Activated CD4-positive, alpha-beta T cell treated with anti-CD3 and anti-CD28 coated beads for 24 hours (primary cell): ENCODE measurements at places on chromosomes 2 and 18.

DNA sequence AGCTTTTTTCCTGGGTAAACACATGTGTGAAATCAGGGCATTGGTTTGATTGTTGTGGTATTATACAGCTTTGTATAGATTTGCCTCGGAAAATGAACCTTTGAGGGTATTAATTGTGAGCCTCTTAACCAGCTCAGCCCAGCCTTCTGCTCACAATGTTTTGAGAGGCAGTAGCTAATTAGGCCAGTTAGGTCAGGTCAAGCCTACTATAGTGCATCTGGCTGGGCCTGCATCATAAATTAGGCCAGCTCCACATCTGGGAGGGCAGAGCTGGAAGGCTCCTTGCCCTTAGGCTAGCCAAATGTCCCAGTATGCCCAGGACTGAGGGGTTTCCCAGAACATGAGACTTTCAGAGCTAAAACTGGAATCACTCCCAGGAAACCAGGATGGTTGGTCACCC is 43.0 kb downstream of the LRATD1 start:
- DNase-seq, result no peak

- no peak for DNase-seq
These were observed 27.4 kb downstream of the USP34 start for GRCh38 chr2:61443342-61444041.

GRCh38 chr2:233380995-233381637 is 26.8 kb downstream of the DGKD start:
- no peak for DNase-seq

DNA sequence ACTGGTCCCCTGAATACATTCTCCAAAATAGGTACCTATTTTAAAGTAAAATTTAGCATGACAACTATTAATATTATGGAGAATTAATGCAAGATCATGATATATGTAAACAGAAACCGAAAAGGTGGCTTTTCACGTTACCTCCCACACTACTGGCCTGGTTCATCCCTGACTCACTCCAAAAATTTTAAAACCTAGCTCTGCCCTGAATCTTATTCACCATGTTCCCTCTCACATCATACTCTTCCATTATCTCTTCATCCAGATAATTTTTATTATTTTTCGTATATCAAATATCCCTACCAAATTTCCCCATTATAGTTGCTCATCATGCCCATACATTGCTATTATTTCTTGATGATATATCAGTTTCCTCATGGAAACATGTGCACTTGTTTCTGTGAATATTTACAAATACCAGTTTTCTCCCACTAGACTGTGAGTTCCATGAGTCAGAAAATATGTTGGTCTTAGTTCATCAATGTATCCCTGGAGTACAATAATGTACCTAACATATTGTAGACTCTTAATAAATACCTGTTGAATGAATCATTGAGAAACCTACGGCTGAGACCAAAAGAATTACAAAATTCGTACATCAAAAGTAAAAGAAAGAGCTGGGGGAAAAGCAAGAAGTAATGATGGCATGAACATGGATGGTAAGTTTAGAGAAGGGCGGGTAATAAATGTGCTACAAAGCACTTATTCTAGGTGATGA is 360.1 kb upstream of the CHAC2 start:
- DNase-seq, result no peak

DNA sequence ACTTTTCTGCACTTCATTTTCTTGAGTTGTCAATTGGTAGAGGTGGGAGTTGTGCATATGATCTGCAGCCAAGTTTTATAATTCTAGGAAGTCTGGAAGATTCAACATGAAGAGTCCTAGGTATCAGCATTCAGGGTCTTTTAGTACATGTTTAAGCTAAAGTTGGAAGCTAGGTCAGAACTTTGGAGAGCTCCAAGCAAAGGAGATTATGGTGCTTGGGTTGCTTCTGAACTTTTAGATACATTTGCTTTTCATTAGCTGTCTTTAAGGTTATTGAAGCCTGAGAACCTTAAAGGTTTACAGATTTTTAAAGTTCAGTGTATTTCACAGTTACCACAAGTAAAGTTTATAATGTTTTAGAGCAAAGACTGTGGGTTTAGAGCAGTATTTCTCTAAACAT is 85.5 kb downstream of the EPC2 start:
- no peak for DNase-seq

- DNase-seq, result no peak
These were observed 50.3 kb upstream of the NFE2L2 start for GRCh38 chr2:177314722-177315264.

GRCh38 chr2:76008001-76008702 is 297.4 kb upstream of the GCFC2 start:
- no peak for DNase-seq

GRCh38 chr2:22842205-22842869 is 542.6 kb upstream of the KLHL29 start:
- DNase-seq, result no peak

DNA sequence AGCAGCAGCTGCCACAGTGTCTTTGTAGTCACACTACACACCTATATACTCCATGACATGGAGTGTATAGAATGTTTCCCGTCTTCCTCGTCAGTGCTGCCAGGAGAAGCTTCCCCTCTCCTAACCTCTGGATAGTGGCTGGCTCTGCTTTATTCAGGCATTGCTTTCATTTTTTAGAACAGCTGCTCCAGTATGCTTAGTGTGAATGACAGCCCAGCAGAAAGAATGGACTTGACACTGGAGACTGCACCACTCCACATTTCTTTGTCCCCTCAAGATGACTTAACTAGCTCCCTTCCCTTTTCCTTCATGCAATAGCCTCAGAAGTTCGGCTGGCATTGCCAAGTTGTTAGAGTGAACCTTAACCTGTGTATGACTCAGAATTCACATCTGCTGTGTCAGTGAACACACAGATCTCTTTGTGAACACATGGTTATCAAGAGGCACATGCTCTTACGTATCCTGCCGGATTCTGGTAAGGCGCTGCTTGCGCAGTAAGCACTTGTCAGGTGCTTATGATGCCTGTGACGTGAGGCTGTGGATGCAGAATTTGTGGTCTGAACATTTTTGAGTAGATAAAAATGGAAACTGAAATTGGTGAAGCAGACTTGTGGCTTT is 73.9 kb downstream of the NEDD4L start:
- DNase-seq, result no peak

DNA sequence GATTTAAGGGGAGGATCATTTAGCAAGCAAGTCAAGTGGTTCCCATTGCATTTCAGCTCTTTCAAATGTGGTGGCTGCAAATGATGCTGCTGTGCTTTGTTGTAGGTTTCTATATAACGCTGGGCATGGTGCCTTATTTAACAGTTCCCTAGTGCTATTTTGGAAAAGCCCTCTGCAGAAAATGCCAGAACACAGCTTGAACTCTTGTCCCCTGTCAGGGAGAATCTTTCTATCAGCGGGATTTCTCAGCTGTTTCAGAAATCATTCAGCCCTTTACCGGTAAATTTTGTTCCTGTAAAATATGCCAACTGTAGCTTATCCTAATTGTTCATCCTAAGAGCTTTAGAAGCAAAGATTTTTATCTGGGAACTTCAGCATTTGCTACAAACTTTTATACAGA is 77.8 kb upstream of the DTNA start:
- DNase-seq, result no peak
